ENCODE measurements at places on chromosomes 6 and 20. TPM values are rescaled to one million over a fixed set of nuclear protein-coding genes. Genes with fewer than 3 reads are reported as not detected.

Gene MAFB
- total RNA-seq = 9.1 TPM

Gene CFAP61
- total RNA-seq = 0.32 TPM

Gene CST1
- not detected for total RNA-seq

Gene KHDRBS2
- 5.2 TPM for total RNA-seq

Gene SAMD3
- 6.3 TPM for total RNA-seq

Gene OOEP
- total RNA-seq = not detected

Gene TLDC2
- total RNA-seq = 1.6 TPM
